ENCODE measurements at places on chromosomes 3 and 15.

GRCh38 chr3:73098026-73098425 is 36.6 kb downstream of the EBLN2 start:
- no peak for DNase-seq

DNA sequence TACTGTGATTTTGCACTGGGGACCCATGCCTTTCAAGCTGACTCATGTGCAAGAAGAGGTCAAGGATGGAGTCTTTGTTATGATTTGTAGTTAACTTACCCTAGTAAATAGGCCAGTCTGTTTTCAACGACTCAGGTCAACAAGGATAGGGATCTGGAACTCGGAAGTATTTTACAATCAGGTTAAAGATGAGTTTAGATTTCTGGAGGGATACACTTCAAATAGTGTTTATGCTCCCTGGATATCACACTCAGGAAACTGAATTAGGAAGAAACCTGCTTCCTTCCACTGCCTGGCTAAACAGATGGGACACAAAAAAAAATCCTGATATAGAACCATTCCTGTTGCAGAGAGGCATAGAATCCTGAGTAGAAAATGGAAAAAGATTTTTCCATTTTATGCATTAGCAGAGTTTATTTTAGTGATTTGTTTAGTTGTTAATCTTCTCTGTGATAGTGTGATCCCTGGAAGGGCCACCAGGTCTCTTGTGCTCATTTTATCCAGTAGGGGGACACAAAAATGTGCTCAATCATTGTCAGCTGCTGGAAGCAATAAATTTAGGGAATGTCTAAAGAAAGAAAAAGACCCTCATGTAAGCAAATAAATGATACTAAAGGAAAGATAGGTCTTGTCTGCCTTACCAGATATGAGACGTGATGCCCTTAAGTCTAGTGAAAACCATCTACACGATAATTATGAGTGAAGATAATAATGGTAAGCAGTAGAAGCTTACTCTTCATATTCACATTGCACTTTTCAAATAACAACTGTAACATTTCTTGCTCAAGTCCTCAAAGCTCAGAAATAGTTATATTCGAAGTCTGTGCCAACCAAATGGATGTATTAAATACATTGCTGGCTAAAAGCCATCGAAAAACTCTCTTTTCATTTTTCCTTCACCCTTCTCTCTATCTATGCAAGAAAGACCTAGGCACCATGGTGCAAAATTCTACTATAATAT is 452.1 kb upstream of the KCNMB2 start:
- no peak for DNase-seq

DNA sequence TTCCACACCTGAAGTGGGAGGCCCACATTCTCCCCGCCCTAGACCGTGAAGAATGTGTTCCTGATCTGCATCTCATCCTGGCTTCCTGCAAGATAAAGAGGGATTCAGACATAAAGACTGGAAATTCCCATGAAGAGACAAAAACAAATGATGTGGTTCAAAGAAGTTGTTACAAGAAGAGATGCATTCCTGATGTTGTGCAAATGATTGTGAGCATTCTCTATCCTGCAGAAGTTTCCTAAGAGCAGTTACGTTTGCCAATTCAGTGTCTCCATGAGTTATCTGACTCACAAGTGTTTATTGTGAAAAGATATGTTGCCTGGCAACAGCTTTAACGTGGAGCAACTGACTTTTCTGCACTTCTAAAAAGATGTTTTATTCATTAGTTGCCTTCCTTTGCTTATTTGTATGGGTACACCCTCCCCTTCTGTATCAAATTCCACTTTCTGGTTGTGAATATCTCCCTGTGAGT is 107.8 kb downstream of the ZIC4 start:
- no peak for DNase-seq

GRCh38 chr3:196778755-196779154 is 39.1 kb downstream of the PAK2 start:
- DNase-seq = no peak

GRCh38 chr3:74801924-74802323 is 187.5 kb upstream of the CNTN3 start:
- no peak for DNase-seq

- peak; percentile 13 for DNase-seq
These were observed 60.3 kb downstream of the HEG1 start for GRCh38 chr3:124995460-124995994.

DNA sequence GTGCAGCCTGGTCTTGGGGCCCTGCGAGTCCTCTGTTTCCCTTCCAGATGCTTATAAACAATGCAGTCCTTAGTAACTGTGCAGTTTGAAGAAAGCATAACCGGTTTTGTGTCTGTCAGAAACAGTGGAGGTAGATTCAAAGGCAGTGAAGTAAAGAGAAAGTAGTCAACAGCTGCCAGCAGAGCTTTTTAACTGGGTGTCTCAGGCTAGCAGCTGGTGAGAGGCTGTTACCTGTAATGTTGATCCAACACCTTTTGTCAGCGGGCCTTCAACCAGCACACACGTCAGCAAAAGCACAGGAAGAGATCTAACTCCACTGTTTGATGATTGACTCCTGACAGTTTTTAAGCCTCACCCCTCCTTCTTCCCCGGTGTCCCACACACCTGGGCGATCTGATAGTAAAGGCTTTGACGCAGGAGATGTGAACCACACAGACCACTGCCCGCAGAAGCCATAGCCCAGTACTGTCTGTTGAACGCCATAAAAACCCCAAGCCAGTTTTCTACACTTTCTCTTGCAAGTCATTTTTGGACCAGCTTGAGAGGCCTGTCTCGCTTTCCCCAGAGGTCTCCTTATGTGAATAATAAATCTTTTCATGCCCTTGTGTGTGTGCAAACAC is 178.0 kb downstream of the FMN1 start:
- DNase-seq = no peak

- no peak for DNase-seq
These were observed 175.0 kb upstream of the PFN2 start for GRCh38 chr3:150145659-150146058.
